Activated CD8-positive, alpha-beta memory T cell treated with anti-CD3 and anti-CD28 coated beads for 1 hour (primary cell): ENCODE measurements at places on chromosomes 11 and 22.

- DNase-seq: no peak
Measured at GRCh38 chr11:22317656-22318055, 20.5 kb upstream of the SLC17A6 start.

- DNase-seq: no peak
Measured at GRCh38 chr11:126739499-126740145, 260.9 kb downstream of the KIRREL3 start.

DNA sequence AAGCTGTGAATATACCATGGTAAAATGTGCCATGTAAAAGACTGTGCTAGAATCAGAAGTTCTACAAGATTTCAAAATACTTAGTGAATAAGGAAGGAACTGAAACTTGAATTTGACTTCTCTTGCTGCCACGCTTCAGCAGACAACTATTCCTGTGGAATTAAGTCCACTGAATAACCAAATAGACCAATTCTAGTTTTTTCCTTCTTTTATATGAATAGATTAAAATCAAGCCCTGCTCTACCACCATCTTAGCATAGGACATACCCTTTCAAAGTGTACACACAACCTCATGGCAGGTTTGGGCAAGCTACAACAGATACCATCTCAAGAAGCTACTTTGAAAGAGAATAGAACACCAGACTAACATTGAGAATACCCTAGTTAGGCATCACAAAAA is 23.4 kb upstream of the CLNS1A start:
- DNase-seq: no peak

DNA sequence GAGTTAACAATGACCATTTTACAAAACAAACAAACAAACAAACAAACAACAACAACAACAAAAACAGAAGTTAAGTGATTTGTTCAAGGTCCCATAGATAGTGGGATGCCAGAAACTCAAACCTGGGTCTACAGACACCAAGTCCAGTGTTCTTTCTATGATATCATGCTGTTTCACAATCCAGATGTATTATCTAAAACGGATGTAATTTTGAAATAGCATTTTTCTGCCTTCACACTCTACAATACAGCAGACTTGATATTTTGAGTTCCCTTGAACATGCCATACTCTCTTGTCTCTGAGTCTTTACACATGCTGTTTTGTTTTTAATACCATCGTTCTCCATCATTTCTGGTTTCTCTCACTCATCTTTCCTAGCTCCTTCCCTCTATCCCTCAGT is 104.5 kb downstream of the RELT start:
- no peak for DNase-seq

DNA sequence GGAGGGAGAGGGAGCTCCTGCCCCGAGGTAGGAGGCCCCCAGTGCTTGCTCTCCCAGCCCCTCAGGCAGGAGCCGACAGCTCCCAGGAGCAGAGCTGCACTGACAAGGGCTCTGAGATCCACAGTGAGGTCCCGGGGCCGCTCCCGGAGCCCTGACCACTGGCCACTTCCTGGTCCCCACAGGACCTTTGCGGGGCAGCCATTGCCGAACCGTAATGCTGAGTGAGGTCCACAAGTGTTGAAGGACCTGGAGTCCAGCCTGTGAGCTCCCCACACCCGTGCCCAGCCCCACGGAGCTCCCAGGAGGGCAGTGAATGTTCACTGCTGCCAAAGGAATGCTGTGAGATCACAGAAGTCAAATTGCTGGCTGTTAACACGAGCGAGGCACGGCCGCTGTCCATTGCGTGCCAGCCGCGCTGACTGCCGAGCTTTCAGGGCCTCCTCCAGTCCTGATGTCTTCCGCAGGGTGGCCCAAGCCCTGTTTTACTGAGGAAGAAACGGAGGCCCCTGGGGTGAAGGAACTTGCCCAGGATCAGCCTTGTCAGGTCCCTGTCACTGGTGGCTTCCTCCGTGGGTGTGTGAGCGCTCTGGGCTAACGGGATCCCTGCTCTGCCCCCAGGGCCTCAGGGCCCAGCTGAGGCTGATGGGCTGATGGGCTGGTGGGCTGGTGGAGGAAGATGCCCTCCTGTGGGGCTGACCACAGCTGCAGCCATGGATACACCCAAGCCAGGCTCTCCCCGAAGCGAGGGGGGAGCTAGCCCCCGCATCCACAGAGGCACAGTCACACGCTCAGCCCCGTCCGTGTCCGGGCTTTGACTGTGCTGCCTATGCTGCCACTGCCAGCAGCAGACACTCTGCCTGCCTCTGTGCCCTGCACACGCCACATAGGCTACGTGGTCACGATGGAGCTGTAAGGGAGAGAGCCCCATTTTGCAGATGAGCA is 70.8 kb downstream of the WNT7B start:
- no peak for DNase-seq
